ENCODE measurements at places on chromosomes 6 and 20.

- peak; percentile 69 for DNase-seq
These were observed 236.8 kb upstream of the MARCKS start for GRCh38 chr6:113620386-113620785.

- no peak for DNase-seq
These were observed 330.5 kb downstream of the EPHA7 start for GRCh38 chr6:93088621-93089501.

- DNase-seq: peak; percentile 61
These were observed 11.2 kb downstream of the ZBTB2 start for GRCh38 chr6:151379933-151380847.

GRCh38 chr20:43799150-43799711, 72.4 kb upstream of the GTSF1L start:
- DNase-seq: no peak

GRCh38 chr6:150068151-150068550, 770 bp downstream of the ULBP3 start:
- no peak for DNase-seq

- DNase-seq: no peak
These were observed 55.8 kb downstream of the KIF6 start for GRCh38 chr6:39669207-39669972.

- no peak for DNase-seq
These were observed 139.4 kb downstream of the BMP2 start for GRCh38 chr20:6906871-6907270.

GRCh38 chr20:48733296-48733790, 94.5 kb downstream of the PREX1 start:
- DNase-seq: no peak

- DNase-seq: no peak
These were observed 106.9 kb downstream of the PAX1 start for GRCh38 chr20:21812379-21812778.

GRCh38 chr6:159590835-159591234, 102.2 kb downstream of the SOD2 start:
- no peak for DNase-seq

DNA sequence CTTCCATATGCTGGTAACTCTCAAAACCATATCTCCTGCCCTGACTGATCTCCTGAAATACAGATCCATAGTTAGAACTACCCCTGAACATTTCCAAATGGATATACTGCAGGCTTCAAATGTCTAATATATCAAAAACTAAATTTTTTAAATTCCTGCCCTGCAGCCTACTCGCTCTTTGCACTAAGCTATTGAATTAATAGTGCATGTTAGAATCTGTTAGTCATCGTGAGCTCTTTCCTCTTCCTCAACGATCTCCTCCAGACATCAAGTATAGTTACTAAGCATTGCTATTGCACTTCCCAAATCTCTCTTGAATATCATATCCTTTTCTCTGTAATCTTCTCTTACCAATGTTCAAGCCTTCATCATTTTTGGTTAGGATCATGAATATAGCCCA, 26.0 kb upstream of the RSPO3 start:
- no peak for DNase-seq

DNA sequence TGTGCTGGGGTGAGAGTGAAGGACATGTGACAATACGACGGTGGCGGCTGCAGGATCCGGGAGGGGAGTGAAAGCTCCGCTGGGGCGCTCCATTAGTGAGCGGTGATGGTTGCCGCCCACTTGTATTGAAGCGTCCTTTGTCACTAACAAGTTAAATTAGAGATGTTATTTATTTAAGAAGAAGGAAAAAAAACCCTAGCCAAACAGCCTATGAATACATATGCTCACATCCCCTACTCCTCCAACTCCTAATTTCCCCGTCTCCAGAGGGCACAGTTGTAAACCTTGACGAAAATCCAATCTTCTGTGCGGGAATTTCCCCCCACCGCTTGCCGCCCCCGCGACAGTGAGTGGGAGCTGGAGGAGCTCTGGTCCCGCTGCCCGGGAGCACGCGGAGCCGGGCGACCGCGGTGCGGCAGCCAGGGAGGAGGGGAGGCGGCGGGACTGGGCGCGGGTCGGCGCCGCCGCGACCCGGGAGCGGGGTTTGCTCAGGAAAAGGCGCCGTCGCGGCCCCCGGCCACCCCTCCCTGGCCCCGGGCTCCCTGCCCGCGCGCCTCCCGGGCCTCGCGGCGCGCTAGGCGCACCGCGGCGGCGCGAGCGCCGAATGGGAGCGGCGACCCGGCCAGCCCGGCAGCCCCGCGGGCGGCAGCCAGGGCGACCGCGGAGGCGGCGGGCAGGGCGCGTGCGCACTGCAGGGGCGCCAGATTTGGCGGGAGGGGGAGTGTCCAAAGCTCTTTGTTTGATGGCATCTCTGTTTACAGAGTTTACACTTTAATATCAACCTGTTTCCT, at the start of gene MYB:
Gene MYB (plus strand): TSS at position 767 of the 791 bp plus-strand sequence. CDS start 206 bp downstream, outside the sequence.
- DNase-seq: peak; percentile 77

Measured in inflammatory macrophage treated with lipopolysaccharide for 1 hour (primary cell).